ENCODE measurements at places on chromosomes 2 and 18.

GRCh38 chr2:198273660-198274059 lies 469.3 kb downstream of the PLCL1 start:
- DNase-seq, result no peak

DNA sequence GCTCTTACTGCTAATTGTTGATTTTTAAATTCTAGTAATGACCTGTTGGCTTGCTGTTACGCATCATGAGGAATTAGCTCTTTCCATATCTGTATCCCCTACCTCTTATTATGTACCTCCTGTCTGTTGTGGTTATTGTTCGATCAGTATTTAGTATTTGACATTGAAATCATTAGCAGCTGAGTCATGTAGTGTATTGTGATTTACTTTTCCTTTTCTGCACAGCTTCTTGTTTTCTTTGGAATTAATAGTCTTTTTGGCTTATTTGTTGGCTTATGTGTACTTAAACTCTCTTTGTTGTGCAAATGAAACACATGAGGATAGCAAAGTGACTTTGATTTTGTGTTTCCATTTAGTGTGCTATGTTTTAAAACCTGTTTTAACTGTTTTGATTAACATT lies 4.3 kb downstream of the EPB41L5 start:
- no peak for DNase-seq

DNA sequence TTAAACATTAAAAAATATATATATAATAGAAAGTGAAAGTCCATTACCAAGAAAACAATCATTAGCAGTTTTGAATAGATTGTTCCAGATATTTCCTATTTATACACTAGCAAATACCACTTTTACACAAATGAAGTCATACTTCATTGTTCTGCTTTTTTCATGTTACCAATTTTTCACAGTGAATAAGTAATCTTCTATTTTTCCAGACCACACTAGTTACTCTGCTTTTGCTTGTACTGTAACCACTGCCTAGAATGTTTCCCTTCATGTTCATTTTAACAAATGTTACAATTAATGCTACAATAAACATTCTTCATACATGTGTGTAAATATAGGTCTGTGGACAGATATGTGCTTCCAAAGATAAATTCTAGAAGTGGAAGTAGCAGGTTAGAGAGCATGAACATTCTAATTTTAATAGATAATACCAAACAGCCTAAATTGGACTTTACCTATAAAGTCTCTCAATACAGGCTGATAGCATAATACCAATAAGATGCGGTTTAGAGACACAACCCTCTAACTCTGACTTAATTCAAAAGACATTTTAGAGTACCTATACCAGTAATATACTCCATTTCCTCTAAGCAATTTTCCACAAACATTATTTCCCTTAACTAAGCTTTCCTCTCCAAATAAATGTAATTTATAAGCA lies 17.0 kb downstream of the ITSN2 start:
- DNase-seq, result no peak

DNA sequence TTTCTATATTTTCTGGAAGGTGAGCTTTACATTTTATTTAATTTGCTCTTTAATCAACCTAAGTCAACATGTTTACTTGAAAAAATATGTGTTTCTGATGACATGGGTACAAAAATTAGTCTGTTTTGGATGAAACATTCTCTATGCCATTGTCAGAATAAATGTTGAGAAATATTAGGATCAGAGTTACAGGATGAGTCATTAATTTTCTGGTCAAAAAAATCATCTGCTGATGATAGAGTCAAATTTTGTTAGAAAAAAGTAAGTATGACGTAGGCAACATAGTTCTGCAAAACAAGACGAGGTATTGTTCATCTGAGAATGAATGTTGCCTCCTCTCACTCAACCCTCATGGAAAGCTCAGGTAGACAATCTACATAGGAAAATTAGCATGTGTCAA lies 107.6 kb upstream of the CAVIN2 start:
- DNase-seq, result no peak

DNA sequence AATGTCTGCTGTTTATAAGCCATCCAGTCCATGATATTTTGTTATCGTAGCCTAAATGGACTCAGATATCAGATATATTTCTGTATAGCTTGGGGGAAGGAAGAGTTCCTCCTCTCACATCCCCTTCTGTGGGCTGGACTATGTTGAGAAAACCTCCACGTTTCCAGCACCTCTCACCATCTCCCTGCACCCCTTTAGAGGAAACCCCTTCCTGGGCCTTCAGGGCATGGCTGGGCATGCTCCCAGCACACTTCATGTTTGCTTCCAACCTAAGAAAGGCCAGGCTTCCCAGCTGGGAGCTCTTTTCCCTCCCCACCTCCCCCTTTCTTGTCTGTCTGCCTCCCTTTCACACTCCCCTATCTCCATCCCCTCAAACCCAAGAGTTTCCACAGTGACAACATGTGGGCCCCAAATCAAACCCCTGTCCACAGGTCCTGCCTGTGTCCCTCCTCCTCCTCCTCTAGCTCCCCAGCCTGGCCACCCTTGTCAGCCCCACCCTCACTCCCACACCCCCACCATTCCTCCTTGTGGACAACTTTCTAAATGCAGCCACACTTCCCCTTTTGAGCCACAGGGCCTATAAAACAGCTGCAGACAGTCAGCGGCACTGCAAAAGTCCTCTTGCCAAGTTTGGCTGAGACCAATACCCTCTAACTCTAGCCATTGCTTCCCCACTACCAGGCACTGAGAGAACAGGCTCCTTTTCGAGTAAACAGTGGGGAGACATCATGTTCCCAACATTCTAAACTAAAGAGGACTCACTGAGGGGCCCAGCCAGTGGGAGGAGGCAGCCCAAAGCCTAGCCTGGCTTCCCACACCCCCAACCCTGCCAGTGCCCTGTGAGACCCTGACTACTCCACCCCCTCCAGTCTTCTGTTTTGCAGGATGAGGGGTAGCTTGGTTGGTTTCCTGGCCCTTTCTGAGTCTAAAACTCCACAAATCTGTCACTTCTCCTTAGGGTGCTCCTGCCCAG lies 120.5 kb downstream of the ZFP36L2 start:
- DNase-seq, result no peak

DNA sequence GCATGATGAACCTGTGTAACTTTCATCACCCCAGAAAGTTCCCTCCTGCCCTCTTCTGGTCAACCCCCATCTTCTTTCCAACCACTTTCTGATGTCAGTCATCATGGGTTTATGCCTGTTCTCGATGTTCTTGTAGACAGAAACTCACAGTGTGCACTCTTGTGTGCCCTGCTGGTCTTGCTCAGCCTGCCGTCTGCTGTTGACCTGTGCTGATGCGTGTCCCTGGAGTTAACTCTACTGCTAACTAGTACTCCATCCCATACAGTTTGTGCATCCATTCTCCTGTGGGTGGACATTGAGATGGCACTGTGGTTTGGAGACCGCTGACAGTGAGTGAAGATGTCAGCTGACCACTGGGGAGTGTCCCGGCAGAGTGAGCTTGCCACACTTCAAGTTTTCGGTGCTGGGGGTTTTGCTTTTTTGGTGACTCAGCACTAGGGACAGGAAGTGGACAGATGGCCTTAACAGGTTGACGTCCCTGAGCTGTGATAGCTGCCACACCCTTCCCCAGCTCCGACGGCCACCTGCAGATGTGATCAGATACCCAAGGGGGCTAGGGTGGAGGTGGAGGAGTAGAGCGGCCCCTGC lies 14.8 kb downstream of the KLHL29 start:
- DNase-seq, result no peak

- DNase-seq, result no peak
Measured at GRCh38 chr2:84487298-84487996, 28.4 kb upstream of the SUCLG1 start.

DNA sequence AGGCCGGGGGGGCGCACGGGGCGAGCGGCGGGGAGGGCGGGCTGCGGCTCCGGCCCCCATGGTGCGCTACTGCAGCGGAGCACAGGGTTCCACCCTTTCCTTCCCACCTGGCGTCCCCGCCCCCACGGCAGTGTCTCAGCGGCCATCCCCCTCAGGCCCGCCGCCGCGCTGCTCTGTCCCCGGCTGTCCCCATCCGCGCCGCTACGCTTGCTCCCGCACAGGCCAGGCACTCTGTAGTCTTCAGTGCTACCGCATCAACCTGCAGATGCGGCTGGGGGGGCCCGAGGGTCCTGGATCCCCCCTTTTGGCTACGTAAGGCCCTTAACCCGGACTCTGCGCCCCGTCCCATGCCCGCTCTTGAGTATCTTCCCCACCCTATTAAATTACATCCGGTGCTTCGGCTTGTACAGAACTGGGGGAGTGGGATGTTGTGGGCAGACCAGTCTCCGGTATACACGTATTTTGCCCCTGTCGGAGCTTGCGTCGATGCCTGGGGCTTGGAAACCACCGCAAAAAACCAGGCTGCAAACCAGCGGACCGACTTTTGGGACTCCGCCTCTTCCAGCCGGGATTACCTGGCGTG lies 598 bp upstream of the WBP1 start:
- DNase-seq, result peak; percentile 87

DNA sequence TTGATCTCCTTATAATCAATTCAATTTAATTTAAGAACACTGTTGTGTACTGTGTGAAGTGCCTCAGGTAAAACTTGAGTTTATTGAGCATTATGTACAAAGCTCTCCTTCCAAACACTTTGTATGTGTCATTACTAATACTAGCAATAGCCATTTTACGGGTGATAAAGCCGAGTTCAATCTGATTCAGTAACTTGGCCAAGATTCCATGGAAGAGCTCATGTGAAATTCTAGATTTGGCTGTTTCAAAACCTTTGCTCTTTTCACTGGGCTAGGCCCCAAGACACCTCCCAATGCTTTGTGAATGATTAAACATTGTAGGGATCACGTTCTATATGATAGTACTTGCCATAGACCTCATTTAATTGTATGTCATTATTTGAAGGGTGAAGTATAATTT lies 8.9 kb upstream of the NFE2L2 start:
- DNase-seq, result no peak

- no peak for DNase-seq
Measured at GRCh38 chr18:48270929-48271328, 138.3 kb downstream of the ZBTB7C start.

- DNase-seq, result no peak
Measured at GRCh38 chr2:207956771-207957170, 68.6 kb downstream of the PLEKHM3 start.

GRCh38 chr18:3619222-3619621 lies 169.2 kb downstream of the TGIF1 start:
- DNase-seq, result no peak

DNA sequence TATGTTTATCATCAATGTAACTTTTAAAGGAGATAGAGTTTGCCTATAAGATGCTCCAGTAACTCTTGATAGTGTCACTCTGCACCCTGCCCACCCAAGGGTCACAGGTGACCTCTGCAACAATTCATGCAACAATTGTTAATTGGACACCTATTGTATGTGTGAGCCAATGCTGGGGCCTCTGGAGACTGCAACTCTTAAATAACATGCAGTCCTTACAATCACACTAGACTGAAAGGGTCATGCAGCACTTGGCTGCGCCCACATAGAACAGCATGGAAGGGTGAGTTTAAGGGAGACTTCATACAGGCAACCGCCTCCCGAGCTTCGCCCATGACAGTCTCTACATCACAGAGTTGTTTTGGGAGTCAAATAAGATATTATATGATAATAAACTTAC lies 137.1 kb upstream of the TWIST2 start:
- DNase-seq, result no peak

DNA sequence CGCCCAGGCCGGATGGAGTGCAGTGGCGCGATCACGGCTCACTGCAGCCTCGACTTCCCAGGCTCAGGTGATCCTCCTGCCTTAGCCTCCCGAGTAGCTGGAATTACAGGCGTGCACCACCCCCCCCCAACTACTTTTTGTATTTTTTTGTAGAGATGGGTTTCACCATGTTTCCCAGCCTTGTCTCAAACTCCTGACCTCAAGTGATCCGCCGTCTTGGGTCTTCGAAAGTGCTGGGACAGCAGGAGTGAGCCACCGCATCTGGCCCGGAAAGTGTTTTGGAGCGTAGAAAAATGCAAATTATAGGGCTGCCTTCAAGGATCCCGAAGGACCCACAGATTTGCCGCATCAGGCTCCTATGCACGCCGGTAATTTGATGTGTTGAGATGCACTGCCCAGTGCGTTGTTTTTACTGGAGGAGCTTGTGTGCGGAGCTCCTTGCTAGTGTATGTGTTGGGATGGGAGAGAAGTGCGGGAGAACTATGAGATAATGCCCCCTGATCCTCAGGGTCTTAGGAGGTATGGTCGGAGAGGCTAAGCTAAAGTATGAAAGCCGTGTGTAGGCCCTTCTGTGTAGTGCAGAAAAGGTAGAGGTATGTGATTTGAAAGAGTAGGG lies 1.2 kb upstream of the CLASP1 start:
- no peak for DNase-seq

- no peak for DNase-seq
Measured at GRCh38 chr18:10290638-10291235, 163.7 kb upstream of the APCDD1 start.

- peak; percentile 58 for DNase-seq
Measured at GRCh38 chr2:20584399-20585358, 66.2 kb downstream of the HS1BP3 start.

DNA sequence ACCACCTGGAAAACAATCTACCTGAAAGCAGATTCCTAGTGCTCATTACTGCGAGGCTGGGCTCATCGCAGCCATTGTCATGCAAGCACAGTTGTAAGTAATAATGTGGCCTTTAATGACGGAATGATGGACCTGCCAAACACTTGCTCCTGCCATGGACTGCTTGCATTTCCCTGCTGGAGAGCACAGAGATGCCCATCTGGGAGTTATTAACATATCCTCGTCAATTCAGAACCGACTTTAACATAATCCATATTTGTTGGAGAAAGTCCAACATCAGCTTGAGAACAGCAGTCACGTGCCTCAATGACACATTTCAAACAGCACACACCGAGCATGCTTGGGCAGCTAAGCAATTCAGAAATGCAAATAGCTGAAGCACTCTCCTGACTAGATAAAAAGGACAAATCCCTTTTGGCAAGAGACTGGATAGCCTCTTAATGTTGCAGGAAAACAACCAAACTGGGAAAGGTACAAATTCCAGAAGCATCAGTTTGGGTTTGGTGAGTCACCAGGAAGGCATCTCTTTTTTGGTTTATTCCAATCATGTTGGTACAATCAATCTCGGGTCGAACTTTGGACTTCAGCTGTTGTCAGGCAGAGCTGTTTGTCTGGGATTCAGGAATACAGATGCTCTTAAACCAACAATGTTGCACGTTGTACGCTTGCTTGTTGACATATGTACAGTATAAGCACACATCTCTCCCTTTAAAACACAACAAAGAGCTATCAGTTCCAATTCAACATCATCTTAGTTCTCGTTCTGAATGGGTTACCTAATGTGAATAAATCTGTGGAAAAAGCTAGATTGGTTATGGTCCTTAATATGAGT lies 395.8 kb downstream of the LNPK start:
- no peak for DNase-seq

GRCh38 chr2:41283079-41283775 lies 764.6 kb upstream of the PKDCC start:
- DNase-seq, result no peak
